ENCODE measurements at places on chromosomes 13 and 19.
A peak's percentile ranks its signal among the peaks of the same experiment; 100 is the strongest.

DNA sequence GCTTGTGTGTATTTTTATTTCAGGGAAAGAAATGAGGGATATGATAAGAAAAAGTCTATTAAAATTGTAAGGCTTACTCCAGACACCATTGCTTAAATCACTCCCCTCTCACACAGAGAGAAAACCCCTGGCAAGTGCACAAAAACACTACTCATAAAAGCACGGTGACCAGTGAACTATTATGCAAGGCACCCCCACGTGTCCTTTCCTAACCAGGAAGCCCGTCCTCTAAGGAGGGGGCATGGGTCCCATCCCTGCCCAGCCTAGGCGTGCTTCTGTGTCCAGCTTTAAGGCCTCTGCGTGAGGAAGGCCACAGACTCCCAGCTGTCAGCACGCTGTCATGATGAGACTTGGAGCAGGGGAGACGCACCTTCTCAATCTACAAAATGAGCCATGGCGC, 83.5 kb downstream of the SLC7A1 start:
- no peak for DNase-seq

DNA sequence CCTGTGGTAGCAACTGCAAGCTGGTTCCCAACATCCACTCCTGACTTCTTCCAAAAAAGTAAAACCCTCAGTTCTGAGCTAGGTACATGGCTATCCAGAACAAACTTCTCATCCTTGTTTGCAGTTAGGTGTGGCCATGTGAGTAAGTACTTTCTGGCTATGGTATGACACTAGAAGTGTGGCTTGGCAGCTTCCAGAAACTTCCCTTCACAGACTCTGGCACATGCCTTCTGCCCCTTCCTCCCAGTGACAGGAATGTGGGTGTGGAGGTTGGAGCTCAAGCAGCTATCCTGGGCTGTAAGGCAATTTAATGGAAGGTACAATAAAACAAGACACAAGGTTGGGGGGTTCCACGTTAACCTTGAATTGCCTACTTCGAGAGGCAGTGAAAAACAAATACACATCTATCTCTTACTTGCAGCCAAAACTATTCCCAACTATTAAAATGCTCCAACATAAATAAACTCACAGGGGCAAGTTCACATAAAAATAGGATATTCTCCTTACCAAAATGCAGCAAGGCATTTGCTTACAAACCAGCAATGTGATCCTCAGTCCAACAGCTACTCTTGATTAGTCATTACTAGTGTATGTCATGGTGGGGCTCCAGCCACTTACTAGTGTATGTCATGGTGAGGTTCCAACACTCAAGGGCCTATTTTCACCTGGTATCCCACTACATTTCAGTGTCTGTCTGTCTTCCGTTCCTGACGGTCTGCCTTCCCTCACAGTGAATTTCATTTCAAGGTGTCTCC, 3.1 kb downstream of the SMG9 start:
- no peak for DNase-seq

DNA sequence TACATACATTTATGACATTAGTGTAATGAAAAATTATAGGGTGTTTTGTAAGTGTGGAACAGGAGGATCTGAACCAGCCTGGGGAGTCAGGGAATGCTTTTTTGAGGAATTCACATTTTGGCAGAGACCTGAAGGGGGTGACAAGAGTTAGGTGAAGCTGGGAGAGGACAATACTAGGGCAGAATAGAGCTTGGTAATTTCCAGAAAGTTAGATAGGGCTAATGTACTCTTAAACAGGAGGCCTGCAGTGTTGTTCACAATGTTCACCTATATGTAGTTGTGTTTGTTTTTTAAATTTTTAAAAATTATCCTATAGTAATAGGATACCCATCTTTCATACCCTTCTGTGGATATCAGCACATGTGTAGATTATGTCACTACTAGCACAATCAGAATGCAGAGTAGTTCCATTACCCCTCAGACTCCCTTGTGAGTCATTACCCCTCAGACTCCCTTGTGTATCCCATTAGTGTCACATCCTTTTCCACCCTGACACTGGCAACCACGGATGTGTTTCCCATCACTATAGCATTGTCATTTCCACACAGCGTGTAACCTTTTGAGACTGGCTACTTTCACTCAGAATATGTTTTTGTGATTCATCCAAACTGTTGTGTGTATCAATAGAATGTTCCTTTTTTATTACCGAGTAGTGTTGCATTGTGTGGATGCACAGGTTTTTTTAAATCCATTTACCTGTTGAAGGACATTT, 43.1 kb downstream of the PCCA start:
- DNase-seq, result peak; percentile 73

- DNase-seq, result no peak
Observed at GRCh38 chr13:21176982-21177284, 475 bp downstream of the MRPL57 start.

- DNase-seq, result no peak
Observed at GRCh38 chr13:26601669-26602068, 44.2 kb downstream of the WASF3 start.

DNA sequence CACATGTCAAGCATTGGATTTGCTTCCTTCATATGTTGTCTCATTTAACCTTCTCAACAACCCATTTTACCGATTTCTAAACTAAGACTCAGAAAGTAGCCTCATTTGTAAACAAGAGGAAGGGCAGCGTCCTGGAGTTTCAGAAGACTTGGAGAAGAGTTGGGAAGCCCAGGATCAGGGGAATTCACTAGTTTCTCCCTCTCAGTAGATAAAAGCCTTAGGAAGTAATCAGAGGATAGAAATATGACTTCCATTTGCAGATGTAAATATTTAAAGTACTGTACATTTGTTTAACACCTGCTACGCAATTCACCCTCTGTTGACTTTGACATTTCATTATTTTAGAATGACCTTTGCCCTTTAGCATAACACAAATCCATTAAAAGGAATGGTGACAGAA, 216.4 kb downstream of the DCT start:
- DNase-seq, result no peak

DNA sequence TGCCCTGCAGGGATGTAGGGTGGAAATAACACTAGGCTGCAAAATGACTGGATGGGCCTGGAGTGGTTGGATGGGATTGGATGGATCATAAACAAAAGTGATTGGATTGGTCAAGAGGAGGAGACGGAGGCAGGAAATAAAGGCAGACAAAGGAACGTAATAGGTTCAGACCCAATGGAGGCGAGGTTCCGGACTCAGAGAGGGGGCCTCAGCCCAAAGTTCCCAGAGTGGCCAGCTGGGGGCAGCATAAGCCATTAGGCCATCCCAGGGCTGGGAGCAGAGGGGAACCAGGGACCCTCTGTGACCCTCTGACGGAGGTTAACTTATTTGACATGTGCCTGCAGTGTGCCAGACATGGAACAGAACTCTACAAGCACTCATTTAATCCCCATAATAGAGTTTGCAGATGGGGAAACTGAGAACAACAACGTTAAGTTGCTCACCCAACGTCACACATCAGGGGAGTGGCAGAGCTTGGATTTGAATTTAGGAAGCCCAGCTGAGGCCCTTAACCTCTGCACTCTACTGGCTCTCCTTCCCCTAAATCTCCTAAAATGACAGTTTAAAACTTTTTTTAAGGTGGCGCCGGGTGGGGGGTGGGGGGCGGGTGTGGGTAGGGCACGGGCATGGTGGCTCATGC, 15.3 kb upstream of the MAP1S start:
- DNase-seq, result peak; percentile 70

DNA sequence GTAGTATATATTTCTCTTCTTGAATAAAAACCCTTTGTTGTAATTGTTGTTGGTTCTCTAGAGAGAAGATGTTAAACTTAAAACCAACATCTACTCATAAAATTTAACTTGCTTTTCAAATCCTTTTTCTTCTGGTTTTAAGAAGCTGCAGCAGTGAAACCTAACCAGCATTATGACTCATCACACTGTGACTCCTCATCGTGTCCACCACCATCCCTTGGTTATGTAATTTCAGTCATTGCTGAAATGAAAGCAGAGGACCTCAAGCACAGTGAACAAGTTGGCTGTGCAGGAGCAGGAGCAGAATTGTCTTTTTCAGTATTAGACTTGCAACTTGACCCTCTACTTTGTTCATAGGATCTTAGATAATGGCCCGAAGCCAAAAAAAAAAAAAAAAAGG, 64.9 kb upstream of the HTR2A start:
- no peak for DNase-seq

DNA sequence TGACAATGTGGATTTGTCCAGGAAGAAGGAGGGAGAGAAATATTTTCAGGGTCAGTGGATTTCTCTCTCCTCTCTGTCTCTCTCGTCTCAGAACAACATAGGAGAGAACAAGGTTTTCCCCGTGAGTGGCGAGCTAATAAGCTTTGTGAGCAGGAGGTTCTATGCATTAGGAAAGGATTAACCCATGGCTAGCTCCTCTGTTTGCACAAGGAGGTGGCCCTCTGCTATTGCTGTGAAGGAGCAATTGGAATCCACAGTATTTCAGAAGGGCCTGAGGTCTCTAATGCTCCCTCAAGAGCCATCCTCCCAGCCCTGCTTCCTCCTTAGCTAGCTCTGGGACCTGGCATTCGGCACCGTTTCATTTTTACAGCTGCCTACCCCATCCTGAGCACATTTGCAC, 288.9 kb upstream of the MAB21L1 start:
- no peak for DNase-seq

DNA sequence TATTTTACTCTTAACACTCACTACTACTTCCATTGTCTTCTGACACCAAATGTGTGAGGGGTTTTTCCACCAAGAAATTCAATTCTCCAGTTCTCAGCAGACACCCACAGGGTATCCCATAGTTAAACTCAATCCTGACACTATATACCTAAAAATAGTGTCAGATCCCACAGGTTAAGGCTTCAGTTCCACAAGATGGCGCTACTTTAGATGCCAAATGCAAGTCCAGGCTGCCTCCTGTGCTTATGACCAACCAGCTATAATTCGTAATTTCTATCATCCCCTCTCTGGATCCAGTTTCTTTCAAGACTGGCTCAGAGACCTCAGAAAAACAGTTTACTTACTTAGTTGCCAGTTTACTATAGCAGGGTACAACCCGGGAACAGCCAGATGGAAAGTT, 1146.2 kb upstream of the SPRY2 start:
- DNase-seq, result no peak

GRCh38 chr19:15640294-15640903, at the start of gene CYP4F3:
TSS of gene CYP4F3 (plus strand) at chr19:15640897. CDS start at chr19:15641416, 519 bp downstream.
- peak; percentile 86 for DNase-seq

GRCh38 chr13:31427151-31428100, 227.7 kb downstream of the B3GLCT start:
- no peak for DNase-seq

DNA sequence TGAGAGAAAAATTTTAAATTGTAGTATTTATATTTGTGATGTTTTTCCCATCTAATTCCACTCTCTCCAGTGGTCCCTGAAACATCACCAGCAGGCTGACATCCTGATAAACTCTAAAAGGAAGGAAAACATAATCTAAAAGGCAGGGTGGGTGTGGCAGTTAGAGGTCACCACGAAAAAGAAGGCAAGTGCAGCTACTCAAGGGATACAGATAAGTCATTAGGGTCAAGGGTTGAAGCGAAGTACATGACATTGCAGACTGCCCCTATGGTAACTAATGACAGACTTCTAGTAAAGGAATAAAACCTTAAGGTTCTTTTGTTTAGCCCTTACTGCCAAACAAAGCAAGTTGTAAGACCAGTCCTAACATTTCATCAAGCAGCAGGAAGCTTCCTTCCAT, 6.0 kb upstream of the NEK3 start:
- DNase-seq, result peak; percentile 53

DNA sequence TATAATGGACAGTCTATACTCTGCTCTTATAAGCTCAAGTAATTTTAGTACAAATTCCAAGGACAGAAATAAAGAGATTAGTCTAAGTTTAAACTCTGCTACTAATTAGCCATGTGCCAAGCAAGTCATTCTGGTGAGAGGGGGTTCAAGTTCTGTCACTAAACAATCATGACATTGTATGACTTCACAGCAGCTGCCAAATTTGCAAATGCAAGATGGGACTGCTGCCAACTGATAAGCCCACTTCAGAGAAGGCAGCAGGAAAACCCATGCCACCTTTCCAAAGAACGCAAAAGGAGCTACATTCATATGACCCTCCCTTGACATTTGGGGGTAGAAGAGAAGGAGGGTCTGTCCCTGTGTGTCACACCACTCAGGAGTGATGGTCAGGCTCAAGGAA, 60.7 kb upstream of the RFXAP start:
- DNase-seq, result no peak

DNA sequence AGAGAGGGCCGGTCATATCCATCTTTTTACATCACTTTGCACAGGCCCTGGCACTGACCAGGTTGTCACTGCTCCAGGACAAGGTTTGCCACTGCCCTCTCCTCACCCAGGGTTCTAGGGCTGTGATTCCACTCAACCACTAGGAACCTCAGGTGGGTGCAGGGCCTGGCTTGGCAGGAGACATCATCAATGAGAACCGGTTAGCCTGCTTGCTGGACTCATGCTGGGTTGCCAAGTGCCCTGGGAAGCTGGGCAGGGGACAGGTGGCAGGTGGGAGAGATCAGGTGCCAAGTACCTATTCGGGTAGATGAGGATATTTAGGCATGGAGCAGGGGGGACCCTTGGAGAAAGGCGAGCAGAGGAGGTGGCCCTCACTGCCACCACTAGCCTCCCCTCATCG, 4.2 kb upstream of the CERS4 start:
- DNase-seq, result no peak

GRCh38 chr13:77196052-77196618, 130.8 kb downstream of the MYCBP2 start:
- no peak for DNase-seq

DNA sequence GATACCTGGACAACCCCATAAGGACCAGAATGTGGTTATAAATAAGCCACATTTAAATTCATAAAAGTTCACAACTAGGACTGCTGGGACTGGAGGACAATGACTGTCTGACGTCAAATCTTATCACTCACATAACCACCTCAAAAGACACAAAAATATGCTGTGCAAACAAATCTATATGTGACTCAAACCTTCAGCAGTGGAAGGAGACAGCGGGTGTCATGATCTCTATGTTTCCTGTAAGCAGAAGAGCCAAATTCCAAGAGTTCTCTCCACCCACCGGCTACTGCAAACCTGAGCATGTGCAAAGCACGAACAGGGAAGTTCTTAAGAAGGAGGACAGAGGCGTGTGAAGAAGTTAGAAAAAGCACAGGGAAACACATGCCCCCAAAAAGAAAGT, 113.2 kb downstream of the MYCBP2 start:
- DNase-seq, result peak; percentile 3

Measured in K562 (cell line).